ENCODE measurements at places on chromosomes 3 and 15.

- peak; percentile 60 for DNase-seq
Observed at GRCh38 chr3:174945951-174946350, 86.8 kb downstream of the NAALADL2 start.

GRCh38 chr3:14047841-14048240 is 76.8 kb downstream of the CHCHD4 start:
- DNase-seq, result no peak

DNA sequence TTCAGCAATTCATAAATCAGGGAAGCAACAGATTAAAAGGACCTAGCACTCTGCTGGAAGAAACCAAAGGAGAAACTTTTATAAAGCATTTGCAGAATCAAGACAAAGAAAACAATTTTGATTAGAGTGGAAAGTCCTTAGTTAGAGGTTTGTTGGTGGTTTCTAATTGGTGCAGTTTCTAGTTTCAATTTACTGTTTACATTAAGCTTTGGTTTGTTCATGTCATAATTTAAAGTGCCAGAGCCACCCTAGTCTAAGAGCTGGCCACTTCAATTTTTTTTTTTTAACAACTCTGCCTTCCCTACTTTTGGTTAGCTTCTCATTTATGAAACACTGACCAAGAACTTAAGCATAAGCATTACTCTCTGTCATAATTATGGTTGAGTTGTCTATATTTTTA is 1428.2 kb upstream of the GBE1 start:
- no peak for DNase-seq

GRCh38 chr15:81000144-81000623 is 539 bp upstream of the TLNRD1 start:
- peak; percentile 30 for DNase-seq
